ENCODE measurements at places on chromosomes 11 and 22.

DNA sequence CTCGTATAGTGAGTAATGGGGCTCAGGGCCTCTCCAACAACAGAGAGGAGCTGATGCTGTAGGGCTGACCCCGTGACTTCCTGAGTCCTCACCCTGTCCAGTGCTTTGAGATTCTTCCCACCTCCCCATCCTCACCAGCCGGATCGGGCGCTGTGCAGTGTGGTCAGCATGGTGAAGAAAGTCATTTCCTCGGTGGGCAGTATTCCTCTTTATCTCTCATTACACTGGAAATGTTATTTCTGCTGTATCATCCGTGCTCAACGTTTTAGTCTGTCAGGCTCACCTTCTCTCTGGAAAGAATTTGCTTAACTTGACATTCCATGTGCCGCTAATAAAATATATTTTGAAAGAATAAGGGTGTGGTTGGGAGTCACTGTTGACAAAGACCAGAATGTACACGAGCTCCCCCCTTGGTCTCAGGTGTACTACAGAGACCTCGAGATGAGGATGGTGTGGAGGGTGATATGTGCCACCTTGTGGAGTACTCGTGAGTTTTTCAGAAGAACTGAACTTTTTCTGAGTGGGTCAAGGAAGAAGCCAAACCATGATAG lies 25.7 kb upstream of the SCGB1A1 start:
- DNase-seq: no peak

DNA sequence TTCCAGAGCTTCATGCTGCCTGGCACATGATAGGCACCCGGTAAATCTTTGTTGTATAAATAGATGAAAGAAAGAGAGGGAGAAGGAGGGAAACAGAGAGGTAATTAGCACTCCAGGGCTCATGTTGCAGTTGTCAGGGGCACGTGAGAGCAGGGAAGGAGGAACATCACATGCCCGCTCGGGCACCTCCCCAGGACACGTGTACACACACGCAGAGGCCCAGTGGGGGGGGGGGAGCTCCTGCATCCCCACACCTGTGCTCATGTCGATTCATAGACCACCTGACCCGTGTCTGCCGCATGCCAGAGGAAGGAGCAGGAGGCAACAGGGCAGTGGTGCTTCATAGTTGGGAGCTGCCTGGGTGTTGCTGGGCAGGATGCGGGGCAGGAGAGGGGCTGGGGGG lies 37.1 kb upstream of the NNMT start:
- no peak for DNase-seq

GRCh38 chr22:35335936-35336781 lies 36.5 kb downstream of the TOM1 start:
- no peak for DNase-seq

DNA sequence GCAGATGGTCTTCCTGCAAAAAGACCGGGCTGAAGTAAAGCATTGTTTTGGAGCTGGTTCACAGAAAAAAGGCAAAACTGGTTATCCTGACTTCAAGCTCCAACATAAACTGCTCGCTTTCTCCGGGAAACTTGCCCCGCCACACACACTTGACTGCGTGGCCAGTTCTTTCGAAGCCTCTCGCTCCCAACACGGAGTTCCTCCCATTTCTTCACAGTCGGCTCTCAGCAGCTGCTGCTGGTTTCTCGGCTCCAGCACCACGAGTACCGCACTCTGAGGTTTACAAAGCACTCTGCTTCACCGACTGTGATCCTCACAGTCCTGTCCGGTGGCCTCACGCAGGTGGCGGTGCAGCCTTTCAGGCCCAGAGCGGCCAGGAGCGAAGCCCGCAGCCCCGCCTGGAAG lies 264 bp downstream of the CHEK1 start:
- no peak for DNase-seq

DNA sequence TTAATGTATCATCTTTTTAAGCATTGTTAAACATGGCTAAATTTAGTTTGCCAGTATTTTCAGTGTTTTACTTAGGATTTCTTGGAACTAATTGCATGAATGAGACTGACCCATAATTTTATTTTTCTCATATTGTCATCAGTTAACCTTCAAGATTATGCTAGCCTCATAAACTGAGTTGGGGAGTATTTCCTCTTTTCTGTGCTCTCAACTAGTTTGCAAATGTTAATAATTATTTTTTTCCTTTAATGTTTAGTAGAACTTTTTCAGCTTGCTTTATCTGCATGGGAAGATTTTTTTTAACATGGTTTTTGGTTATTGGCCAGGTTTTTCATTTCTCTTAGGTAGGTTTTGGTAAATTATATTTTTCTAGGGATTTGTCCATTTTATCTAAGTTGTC lies 235.4 kb upstream of the SESN3 start:
- DNase-seq: no peak

DNA sequence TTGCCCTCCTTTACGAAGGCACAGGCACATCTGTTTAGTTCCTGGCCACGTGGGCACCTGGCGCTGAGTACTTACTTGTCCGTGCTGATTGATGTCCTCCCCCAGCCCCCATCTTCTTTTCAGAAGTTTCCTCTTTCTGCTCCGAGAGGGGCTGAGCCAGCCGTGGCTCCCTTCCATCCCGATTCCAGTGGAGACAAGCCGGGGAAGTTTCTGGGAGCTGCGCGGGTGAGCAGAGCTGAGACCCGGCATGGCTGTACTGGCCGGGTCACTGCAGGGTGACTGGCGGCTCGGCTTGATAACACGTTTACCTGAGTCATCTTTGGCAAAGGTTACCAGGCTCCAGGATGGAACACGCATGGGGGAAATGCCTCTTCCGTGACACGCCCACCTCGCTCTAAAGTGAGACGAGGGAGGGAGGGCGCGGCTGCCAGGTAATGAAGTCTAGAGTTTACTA lies 45.4 kb upstream of the ATXN10 start:
- no peak for DNase-seq

DNA sequence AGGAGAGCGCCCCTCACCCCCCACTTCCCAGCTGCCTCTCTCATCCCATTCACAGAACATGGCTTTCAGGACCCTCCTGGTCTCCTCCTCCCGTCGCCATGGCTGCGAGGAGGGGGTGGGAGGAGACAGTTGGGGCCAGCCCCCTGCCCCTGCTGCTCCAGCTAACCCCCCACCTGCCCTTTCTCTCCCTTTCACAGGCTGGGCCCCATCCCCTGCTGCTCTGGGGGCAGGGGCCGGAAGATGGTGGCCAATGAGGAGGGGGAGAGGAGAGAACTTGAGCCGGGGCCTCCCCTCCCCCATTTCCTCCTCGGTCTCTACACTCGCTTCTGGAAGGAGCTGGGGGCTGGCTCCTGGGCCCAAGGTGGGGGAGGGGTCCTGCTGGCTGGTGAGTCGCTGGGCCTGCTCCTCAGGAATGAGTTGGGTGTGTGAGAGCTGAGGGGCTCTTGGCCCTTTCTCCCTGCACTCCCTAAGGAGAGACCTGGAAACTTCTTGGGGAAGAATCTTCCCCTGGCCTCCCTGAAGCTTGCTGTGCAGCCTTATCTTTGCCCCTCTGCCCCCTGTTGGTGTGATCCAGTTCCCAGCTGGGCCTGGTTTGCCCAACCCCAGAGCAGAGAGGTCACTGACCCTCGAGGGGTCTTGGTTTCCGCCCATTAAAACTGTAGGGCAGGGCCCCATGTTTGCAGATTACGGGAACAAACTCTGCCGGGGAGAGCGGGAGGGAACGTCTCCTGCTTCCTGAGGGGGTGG lies 10.2 kb downstream of the YPEL4 start:
- no peak for DNase-seq

GRCh38 chr11:73990730-73991129 lies 8.1 kb upstream of the UCP2 start:
- no peak for DNase-seq

DNA sequence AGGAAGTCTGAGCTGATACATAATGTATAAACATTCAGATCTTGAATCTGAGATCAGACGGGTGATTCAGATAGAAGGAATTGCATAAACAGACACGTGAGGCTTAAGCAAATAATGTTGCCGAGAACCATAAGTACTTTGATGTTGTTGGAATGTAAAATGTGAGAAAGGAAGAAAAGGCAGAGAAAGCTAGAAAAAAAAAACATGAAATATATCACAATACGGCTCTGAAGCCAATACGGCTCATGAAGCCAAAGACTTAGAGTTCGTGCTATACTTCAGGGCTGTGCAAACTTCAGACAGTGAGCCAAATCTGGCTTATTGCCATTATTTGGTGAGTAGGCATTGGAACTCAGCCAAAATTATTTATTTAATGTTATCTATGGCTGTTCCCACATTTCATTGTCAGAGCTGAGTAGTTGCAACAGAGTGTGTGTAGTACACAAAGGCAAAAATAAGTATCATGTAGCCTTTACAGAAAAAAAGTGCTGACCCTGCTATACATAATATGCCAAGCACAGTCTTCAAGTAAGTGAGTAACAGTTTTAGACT lies 673.3 kb downstream of the CNTN5 start:
- no peak for DNase-seq

DNA sequence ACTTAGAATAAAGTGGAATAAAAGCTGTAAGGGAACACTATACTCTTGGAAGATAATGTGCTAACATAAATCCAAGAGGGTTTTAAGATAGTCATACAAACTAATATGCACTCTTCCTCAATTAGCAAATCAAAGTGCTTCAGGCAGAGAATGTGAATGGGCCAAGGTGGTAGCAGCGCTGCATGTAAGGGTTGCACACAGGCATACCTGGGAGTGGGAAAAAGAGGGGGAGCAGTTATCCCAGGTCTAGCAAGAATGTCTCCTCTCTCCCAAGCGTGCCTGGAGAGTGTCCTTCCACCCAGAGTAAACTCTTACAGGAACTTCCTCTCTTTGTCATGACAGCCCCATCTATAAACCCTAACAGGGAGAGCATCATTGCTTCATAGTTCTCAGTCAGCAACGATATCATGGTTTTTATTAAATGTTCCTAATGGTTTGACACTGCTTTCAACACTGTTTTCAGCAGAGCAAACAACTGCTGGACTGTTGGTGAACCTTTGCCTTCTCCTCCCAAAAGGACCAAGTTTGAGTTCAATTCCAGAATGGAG lies 61.6 kb downstream of the SYTL2 start:
- DNase-seq: no peak

DNA sequence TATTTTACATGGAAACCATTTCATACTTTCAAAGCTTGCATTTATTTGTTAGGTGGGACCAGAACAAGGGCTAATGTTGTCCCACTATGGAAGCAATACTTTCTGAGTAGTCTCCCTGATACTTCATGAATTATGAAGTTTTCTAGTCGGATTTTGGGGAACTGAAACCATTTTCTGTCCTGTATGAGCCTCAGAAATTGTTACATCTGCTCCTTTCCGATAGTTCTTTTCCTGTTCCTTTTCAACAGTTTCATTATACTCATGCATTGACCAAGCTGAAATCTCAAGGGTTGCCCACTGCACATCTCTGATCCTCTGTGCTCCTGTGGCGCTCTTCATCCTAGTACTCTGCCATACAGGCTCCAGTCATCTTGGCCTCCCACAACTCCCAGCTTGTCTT lies 31.5 kb upstream of the GLYATL1 start:
- no peak for DNase-seq

DNA sequence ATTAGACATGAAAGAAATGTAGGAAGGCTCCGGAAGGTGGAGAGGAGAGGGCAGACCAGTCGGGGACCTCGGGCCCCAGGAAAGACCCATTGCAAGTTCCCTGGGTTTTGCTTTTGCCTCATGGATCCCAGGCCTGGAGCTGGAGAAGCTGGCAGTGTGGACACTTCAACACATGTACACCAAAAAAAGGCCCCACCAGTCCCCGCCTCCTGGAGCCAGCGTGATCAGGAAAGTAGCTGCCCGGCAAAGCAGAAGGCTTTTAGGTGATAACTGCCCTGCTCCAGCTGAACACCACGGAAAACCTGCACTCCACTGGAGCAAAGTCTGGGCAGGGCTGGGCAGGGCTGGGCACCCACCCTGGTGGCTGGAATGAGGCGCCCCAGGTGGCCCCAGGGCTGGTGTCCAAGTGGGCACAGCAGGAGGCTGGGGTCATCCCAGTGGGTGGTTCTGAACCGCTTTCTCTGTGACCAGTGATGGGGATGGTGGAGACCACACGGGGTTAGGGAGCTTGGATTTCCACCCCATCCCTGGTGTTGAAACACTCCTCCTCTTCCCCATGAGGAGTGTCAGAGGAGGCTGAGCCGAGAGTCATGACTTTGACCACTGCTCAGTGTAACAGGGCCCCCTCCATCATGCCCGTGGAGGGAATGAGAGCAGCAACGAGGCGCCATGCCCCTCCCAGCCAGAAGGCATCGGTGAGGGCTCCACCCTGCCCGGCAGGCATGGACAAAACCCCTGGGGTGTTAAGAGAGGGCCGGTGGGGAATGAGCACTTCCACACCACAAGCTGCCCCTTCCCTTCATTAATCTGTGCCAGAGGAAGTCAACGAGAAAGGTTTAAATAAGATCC lies 16.9 kb upstream of the MUC5AC start:
- no peak for DNase-seq

GRCh38 chr11:26247340-26247739 lies 84.6 kb upstream of the ANO3 start:
- no peak for DNase-seq

DNA sequence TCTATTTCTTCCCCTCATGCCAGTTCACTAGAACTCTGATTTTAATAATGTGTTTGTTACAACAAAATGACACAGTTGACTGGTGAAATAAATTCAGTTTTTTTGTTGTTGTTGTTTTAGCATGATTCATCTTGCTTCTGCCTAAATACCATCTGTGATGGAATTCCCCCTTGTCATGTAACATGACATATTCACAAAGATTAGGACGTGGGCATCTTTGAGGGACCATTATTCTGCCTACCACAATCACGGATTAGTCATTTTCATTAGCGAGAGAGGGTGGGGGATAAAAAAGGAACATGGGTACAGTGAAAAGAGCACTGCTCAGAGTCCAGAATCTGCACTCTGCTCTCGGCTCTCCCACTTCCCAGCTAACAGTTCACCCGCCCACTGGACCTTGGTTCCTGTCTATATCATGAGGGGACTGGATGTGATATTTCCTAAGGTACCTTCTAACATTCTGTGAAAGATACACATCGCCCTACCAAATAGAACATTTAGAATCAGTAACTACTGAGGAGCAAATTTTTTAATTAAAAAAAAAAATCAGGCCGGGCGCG lies 11.3 kb downstream of the HTATIP2 start:
- DNase-seq: no peak

DNA sequence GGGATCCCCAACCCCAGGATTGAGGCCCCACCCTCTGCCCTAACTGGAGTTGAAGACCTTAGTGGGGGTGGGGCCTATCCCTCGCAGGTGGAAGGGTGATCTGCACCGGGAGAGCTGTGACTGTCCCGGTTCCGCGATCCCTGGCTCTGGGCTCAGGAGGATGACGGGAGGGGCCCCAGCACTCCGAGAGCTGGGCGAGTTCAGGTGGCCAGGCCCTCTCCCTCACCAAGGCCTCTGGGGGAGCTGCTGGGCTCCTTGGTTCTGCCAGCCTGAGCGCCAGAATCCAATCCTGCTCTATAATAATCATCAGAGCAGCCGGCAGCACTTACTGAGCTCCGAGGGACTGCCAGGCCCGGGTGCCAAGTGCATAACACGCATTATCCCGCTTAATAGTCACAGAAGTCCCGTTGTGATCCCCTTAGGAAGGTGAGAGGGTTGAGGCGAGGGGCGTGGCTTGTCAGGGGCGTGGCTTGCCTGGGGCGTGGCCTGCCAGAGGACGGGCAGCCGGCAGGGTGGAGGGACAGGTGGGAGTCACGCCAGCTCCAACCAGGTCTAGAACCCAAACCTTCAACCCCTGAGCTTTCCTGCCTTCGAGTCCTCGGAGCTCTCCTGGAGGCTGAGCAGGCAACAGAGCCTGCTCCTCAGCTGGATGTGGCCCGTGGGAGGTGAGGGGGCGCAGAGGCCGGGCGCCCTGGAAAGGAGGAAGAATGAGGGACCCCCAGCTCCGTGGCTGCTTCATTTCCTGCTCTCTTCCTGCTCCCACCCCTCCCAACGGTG lies 7.3 kb upstream of the SYT7 start:
- peak; percentile 56 for DNase-seq
